A549 treated with dexamethasone at 1 μM for 4 hours (cell line): ENCODE measurements at places on chromosomes 3 and 15. TPM values are rescaled to one million over a fixed set of nuclear protein-coding genes. Genes with fewer than 3 reads are reported as not detected.

Gene DOCK3
- total RNA-seq, result 0.28 to 0.43 TPM (median 0.35 TPM) in 5 replicates

Gene CCDC33
- 5.8 to 8.6 TPM (median 7.1 TPM) in 5 replicates for total RNA-seq

Gene MYO5C
- total RNA-seq, result 4.4 to 7.6 TPM (median 7.3 TPM) in 5 replicates

Gene ATRIP
- total RNA-seq, result 7.7 to 8.8 TPM (median 8.4 TPM) in 5 replicates

Gene CASR
- total RNA-seq, result not detected in 5 replicates

Gene STRA6
- 44.2 to 82.1 TPM (median 71.9 TPM) in 5 replicates for total RNA-seq

Gene SV2B
- 0.06 to 0.29 TPM (median 0.13 TPM) in 5 replicates for total RNA-seq

Gene TEX9
- 4.0 to 4.9 TPM (median 4.4 TPM) in 5 replicates for total RNA-seq

Gene ROBO1
- total RNA-seq, result 13.5 to 24.0 TPM (median 20.8 TPM) in 5 replicates

Gene CA12
- 162 to 219 TPM (median 203 TPM) in 5 replicates for total RNA-seq

Gene RLBP1
- total RNA-seq, result not detected in 5 replicates

Gene CHDH
- total RNA-seq, result 1.4 to 2.4 TPM (median 1.8 TPM) in 5 replicates

Gene SERPINI1
- 2.2 to 3.6 TPM (median 2.4 TPM) in 5 replicates for total RNA-seq

Gene PCOLCE2
- total RNA-seq, result 27.5 to 40.1 TPM (median 29.5 TPM) in 5 replicates

Gene APOD
- total RNA-seq, result 1.2 to 2.2 TPM (median 1.6 TPM) in 5 replicates

Gene GPD1L
- 16.0 to 22.1 TPM (median 19.4 TPM) in 5 replicates for total RNA-seq

Gene NR1I2
- total RNA-seq, result not detected in 5 replicates

Gene LMOD3
- total RNA-seq, result not detected in 5 replicates

Gene FETUB
- 0.13 to 0.38 TPM (median 0.23 TPM) in 5 replicates for total RNA-seq

Gene LRRC3B
- not detected in 5 replicates for total RNA-seq

Gene INSYN1
- total RNA-seq, result 2.4 to 3.5 TPM (median 2.7 TPM) in 5 replicates

Gene ITIH1
- 0.06 TPM in 1 of 5 replicates, not detected in the others for total RNA-seq

Gene ZBBX
- total RNA-seq, result not detected in 5 replicates

Gene AGTR1
- total RNA-seq, result 0.56 to 0.79 TPM (median 0.72 TPM) in 5 replicates

Gene VILL
- 0.12 to 0.22 TPM (median 0.17 TPM) in 4 of 5 replicates, not detected in the other for total RNA-seq

Gene TIGIT
- total RNA-seq, result not detected in 5 replicates

Gene ACAN
- total RNA-seq, result 0.82 to 1.2 TPM (median 1.2 TPM) in 5 replicates

Gene UROC1
- not detected in 5 replicates for total RNA-seq

Gene SIAH2
- 14.1 to 20.2 TPM (median 18.9 TPM) in 5 replicates for total RNA-seq

Gene BFSP2
- not detected in 5 replicates for total RNA-seq

Gene EPHA3
- not detected in 5 replicates for total RNA-seq

Gene LRTM1
- not detected in 5 replicates for total RNA-seq

Gene C15orf62
- 0.04 to 0.10 TPM (median 0.05 TPM) in 3 of 5 replicates, not detected in the others for total RNA-seq

Gene COMMD4
- 126 to 204 TPM (median 147 TPM) in 5 replicates for total RNA-seq

Gene TRIM59
- 7.9 to 10.7 TPM (median 8.7 TPM) in 5 replicates for total RNA-seq

Gene LAMB2
- 72.0 to 116 TPM (median 99.6 TPM) in 5 replicates for total RNA-seq

Gene PIGBOS1
- total RNA-seq, result 19.6 to 33.2 TPM (median 22.6 TPM) in 5 replicates

Gene MYEF2
- 12.8 to 17.4 TPM (median 15.6 TPM) in 5 replicates for total RNA-seq

Gene GREM1
- 2.3 to 5.9 TPM (median 3.8 TPM) in 5 replicates for total RNA-seq

Gene C3orf70
- total RNA-seq, result 0.07 to 0.16 TPM (median 0.13 TPM) in 5 replicates

Gene CCDC54
- not detected in 5 replicates for total RNA-seq

Gene GATM
- total RNA-seq, result 2.0 to 2.8 TPM (median 2.3 TPM) in 5 replicates

Gene LRRN1
- 0.02 TPM in 1 of 5 replicates, not detected in the others for total RNA-seq

Gene ATP13A4
- not detected in 5 replicates for total RNA-seq

Gene MST1
- 0.83 to 2.4 TPM (median 1.4 TPM) in 5 replicates for total RNA-seq

Gene BTBD1
- total RNA-seq, result 51.2 to 59.6 TPM (median 56.7 TPM) in 5 replicates

Gene TTC21A
- total RNA-seq, result 1.2 to 2.2 TPM (median 1.9 TPM) in 5 replicates

Gene NPRL2
- 12.2 to 13.5 TPM (median 12.7 TPM) in 5 replicates for total RNA-seq

Gene MAGI1
- total RNA-seq, result 2.3 to 5.1 TPM (median 4.6 TPM) in 5 replicates

Gene HTR3E
- not detected in 5 replicates for total RNA-seq

Gene HESX1
- 0.13 to 0.62 TPM (median 0.19 TPM) in 4 of 5 replicates, not detected in the other for total RNA-seq

Gene FSTL1
- total RNA-seq, result 44.5 to 74.3 TPM (median 60.0 TPM) in 5 replicates

Gene GRK7
- total RNA-seq, result not detected in 5 replicates

Gene DNAH12
- total RNA-seq, result 0.01 to 0.18 TPM (median 0.07 TPM) in 5 replicates

Gene P2RY1
- 0.37 to 0.54 TPM (median 0.45 TPM) in 5 replicates for total RNA-seq

Gene MAP2K5
- total RNA-seq, result 9.1 to 13.8 TPM (median 13.0 TPM) in 5 replicates
